ENCODE measurements at places on chromosomes 3 and 15.
A peak's percentile ranks its signal among the peaks of the same experiment; 100 is the strongest.

DNA sequence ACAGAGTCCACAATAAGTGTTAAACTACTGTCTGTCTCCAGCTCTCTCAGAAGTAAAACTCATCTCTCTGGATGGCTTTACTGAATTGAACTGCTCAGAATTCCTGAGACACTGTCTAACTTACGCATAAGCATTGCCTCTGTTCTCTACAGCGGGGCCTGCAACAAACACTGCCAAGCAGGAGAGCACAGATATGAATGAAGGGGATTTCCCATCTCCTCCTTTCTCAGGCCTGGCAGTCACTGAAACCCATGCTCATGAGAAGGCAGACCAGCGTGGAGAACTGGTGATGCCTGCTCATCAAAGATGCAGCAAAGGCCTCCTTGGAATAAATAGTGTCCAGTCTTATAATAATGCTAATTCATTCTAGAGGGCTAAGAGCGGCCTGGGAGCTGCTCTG, 10.3 kb downstream of the RASGRP1 start:
- peak; percentile 33 for DNase-seq

DNA sequence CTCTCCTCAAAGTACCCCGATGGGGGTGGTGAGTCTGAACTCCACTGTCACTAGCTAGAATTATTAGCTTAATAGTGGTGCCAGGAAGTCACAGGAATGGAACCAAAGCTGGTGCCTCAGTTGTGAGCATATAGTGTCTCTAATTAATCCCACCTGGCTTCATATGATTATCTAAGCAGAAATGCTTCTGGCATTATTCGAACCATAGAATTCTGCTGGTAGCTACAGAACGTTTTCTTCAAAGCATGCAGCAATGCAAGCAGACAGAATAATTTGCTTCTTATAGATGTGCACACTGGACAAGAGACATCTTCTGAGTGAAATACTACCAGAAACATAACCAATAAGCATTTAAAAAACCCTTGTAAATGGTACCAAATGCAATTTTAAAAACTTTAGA, 160.9 kb downstream of the IMPG2 start:
- no peak for DNase-seq

GRCh38 chr3:177751770-177752169, 554.5 kb upstream of the TBL1XR1 start:
- no peak for DNase-seq

- no peak for DNase-seq
These were observed 19.3 kb upstream of the SLTM start for GRCh38 chr15:58952751-58953150.

GRCh38 chr15:34001536-34001935, 33.2 kb downstream of the CHRM5 start:
- no peak for DNase-seq

- no peak for DNase-seq
These were observed 137.9 kb downstream of the CBLB start for GRCh38 chr3:105730801-105731354.

DNA sequence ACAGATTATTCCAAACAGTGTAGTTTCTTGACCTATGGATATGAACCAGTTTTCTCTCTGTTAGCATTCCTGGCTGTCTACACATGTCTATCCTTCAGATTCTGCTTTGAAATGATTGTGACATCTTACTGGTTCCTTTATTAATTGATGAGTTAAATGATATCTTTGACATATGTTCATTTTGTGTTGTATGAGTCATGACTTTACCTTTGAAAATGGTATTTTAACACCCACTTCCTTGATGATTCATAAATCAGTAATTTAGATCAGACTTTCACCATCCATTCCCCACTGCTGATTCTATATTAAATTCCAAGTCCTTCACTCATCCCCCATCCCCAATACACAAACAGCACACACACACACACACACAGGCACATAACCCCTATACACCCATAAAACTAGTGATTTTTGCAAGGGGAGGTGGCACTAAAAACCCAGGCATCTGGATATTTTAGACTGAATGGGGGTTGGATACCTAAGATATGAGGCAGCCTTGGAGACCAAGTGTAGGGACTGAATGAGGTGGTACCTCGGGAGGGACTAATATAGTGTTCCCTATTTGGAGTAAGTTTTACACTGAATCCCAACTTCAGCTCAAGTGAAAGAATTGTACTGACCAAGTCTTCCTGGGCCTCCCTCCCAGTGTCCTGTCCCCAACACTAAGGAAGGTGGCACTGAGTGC, 9.7 kb downstream of the CCK start:
- no peak for DNase-seq

All from stimulated activated naive CD8-positive, alpha-beta T cell treated with anti-CD3 and anti-CD28 coated beads, Interleukin-15, Interleukin-2, amounts not matched to agents 100 U/mL and 50 U/mL, for 24 hours (primary cell).